Heart right ventricle (tissue), 16 donors: ENCODE measurements at places on chromosomes 12 and 14. TPM values are rescaled to one million over a fixed set of nuclear protein-coding genes. Genes with fewer than 3 reads are reported as not detected.

Gene PLEKHH1
- polyA plus RNA-seq: 14.8 TPM

Gene TPH2
- not detected for polyA plus RNA-seq

GRCh38 chr12:30188602-30189326, 405.0 kb upstream of the TMTC1 start:
- DNase-seq: peak; percentile 40

GRCh38 chr14:58362798-58363412, 32.8 kb upstream of the TOMM20L start:
- no peak for DNase-seq

GRCh38 chr12:79366374-79366773, 324.4 kb downstream of the PAWR start:
- no peak for DNase-seq

- no peak for DNase-seq
Observed at GRCh38 chr12:94753036-94753679, 102.8 kb upstream of the TMCC3 start.

GRCh38 chr14:88342980-88343379, 19.9 kb upstream of the KCNK10 start:
- no peak for DNase-seq
